Stimulated activated CD8-positive, alpha-beta memory T cell treated with anti-CD3 and anti-CD28 coated beads, Interleukin-2, amount 100 ng/mL, for 1 hour (primary cell): ENCODE measurements at places on chromosomes 11 and 22.

- DNase-seq: no peak
These were observed 63.5 kb downstream of the CSTPP1 start for GRCh38 chr11:47000033-47000432.

- no peak for DNase-seq
These were observed 154.1 kb downstream of the ENTHD1 start for GRCh38 chr22:39739338-39740027.

GRCh38 chr22:23856721-23857605 lies 712 bp upstream of the SLC2A11 start:
- DNase-seq: no peak

DNA sequence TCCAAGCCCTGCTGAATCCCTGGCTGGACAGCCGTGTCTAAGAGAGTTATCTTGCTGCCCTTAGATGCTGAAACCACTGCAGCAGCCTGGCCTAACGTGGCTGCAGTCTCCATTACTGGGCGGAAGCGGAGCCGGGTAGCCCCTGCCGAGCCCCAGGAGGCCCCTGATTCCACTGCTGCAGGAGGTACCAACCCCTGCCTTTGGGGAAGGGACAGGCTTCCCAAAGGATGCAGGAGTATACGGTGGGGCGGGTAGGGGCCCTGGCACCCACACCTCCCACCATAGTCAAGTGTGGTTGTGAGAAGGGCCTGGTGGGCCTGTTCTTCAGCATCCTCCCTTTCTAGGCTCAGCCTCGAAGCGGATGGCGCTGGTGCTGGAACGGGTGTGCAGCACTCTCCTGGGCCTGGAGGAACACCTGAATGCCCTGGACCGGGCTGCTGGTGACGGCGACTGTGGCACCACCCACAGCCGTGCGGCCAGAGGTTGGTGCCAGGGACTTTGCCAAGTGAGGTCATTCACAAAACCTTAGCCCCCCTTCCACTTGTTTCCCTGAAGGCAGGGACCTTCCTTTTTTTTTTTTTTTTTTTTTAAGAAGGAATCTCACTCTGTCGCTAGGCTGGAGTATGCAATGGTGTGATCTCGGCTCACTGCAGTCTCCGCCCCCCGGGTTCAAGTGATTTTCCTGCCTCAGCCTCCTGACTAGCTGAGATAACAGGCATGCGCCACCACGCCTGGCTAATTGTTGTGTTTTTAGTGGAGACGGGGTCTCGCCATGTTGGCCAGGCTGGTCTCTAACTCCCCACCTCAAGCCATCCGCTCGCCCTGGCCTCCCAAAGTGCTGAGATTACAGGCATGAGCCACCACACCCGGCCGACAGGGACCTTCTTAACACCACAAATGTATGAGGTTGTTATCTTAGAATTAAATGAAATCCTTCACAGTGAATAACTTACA lies 11.0 kb downstream of the TKFC start:
- DNase-seq: no peak

- no peak for DNase-seq
These were observed 701 bp downstream of the TMEM216 start for GRCh38 chr11:61392981-61393595.
